ENCODE measurements at places on chromosomes 5 and 9.

- peak; percentile 35 for DNase-seq
These were observed 133.9 kb downstream of the MAN2A1 start for GRCh38 chr5:109823597-109823996.

DNA sequence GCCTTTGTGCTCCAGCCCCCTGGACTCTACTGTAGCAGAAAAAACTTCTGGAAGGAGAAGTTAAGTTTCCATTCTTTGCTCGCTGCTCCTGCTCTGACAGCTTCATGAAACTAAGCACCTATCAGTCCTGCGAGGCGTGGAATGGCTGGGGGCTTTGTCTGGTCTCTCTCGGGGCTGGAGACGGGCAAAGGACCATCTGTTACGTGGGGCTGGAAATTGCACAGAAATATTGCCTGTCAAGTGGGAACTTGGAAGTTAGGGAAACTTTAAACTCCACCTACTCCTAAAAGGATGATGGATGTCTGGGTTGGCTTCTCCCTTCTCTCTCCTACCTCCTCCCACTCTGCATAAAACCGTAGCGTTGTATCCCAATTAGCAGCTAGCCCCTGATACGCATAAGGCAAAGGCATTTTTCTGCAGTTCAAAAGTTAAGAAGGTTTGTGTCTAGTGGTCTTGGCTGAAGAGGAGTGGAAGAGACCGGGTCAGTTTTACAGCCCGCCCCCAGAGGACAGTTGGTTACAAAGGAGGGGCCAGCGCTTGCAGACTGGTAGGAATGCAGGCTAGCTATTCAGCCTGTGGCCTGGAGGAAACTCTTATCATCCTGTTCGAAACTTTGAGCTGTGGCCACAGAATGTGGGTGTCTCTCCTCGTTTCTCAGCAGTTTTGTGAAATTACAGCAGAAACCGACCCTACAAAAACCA lies 1.3 kb downstream of the FBXL7 start:
- peak; percentile 87 for DNase-seq

- no peak for DNase-seq
These were observed 22.3 kb downstream of the KLF9 start for GRCh38 chr9:70392189-70392588.

GRCh38 chr5:31846934-31847333 lies 208.0 kb downstream of the PDZD2 start:
- no peak for DNase-seq

- no peak for DNase-seq
These were observed 83.6 kb downstream of the SMC2 start for GRCh38 chr9:104177676-104178075.
